GM20000 (cell line): ENCODE measurements at places on chromosomes 6 and 20.

GRCh38 chr6:46491201-46491627, at the start of gene RCAN2:
TSS of gene RCAN2 (minus strand) at chr6:46491449.
- peak; percentile 65 for DNase-seq

GRCh38 chr6:35026434-35027222, 114.5 kb downstream of the TCP11 start:
- no peak for DNase-seq

- DNase-seq: no peak
These were observed 205.9 kb upstream of the TAB2 start for GRCh38 chr6:149111556-149112115.

DNA sequence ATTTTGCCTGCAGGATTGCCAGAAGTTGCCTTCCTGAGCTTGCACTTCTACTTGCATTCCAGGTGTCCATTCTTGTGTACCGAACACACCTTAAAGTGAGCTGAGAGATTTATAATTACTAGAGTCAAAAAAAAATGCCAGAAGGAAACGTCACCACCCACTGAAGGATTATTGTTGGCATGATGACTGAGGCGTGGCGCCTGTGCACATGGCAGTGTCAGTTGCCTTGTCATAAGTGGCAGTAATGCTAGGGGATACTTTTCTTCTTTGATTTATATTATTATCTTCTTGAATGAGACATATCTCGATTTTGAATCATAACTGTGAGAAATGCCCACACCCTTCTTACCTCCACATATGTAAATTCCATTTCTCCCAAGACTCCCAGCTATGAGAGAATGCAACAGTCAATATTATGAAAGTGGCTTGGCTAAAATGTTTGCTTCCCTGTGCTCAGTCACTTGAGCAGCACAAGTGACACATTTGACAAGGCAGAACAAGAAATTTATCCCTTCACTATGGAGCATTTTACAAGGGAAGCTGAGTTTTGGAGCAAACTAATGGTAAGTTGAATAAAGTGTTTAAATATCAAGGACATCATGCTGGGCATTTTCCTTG, 149.5 kb upstream of the SASH1 start:
- no peak for DNase-seq

DNA sequence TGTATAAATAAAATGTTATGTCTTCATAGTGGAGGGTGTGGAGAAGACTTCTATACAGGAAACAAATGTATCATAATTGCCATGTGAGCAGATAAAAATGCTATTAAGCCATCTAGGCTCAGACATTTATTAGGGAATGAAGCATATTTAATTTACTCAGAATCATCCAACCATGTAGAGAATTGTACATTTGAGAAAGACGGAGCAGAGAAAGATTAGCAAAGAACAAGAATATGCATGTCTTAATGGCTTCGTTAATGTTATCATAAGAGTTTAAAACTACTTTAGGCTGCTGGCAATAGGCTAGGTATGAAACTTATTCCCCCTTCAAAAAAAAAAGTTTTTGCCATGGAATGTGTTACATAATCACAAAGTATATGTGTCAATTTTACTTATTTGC, 6.1 kb downstream of the ANKRD6 start:
- DNase-seq: no peak
